ENCODE measurements at places on chromosomes 3 and 15.

DNA sequence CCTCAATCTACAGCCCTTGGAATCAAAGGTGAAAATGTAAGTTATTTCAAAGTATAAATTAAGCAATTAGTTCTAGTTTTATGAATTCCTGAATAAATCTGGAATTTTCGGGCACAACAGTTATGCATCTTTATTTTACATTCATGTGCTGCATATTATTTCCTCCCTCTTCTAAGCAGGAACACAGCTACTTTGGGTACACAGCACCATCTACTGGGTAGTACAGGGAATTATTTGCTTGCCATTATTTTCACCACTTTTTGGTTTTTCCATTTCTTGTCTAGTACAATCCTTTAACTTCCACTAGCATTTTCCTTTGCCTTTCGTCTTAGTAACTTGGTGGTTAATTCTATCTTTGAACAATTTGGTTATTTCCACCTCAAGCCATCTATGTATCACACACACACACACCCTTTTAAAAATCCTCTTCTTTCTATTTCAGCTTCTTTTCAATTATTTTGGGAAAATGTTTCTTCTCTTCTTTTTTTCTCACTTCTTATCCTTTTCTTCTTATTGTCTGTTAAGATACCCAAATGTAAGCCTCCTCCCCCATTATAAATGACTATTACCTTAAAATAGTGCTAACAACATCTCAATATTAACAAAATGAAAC lies 451.0 kb downstream of the MFSD1 start:
- no peak for DNase-seq

DNA sequence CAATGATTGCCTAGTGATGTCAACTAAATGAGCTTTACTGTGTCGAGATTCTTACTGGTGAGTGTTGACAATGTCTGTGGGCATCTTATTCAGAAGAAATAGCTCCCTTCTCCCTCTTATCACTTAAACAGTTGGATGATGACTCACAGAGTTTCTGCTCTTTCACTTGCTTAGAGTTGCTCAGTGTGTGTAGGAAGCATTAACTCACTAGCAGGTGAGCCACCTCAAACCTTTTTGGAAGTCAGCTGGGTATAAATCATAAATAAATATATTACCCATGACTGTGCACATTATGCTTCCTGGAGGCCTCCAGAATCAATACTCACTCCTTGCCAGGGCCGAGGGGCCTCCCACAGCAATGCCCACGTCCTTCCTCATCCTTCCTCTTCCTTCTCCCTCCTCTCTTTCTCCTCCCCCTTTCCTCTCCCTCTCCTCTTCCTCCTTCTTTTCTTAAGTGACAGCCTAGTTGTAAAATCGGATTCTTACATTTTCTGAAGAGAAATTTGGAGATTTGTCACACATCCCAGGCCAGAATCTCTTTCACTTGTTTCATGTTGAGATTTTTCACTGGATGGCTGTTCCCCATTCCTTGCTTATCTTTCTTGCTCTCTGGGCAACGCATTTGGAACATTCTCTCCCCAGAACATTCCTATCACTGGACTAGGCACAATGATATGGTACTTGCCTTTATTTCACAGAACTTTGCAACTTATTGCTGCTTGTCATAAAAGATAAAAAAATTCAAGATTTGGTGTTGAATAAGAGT lies 17.5 kb downstream of the SHC4 start:
- DNase-seq = no peak

- no peak for DNase-seq
These were observed 27.4 kb downstream of the ZXDC start for GRCh38 chr3:126448136-126448892.

DNA sequence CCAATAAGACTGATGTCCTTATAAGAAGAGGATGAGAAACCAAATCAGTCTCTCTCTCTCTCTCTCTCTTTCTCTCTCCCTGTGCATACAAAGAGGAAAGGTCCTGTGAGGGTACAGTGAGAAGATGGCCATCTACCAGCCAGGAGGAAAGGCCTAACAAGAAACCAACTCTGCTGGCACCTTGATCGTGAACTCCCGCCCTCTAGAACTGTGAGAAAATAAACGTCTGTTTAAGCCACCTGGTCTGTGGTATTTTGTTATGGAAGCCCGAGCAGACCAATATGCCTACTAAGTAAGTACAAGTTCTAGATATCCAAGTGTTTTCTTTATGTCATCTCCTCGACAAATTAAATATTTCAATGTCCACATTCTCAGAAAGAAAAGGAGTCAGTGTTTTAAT lies 44.9 kb upstream of the TMC3 start:
- DNase-seq = no peak

DNA sequence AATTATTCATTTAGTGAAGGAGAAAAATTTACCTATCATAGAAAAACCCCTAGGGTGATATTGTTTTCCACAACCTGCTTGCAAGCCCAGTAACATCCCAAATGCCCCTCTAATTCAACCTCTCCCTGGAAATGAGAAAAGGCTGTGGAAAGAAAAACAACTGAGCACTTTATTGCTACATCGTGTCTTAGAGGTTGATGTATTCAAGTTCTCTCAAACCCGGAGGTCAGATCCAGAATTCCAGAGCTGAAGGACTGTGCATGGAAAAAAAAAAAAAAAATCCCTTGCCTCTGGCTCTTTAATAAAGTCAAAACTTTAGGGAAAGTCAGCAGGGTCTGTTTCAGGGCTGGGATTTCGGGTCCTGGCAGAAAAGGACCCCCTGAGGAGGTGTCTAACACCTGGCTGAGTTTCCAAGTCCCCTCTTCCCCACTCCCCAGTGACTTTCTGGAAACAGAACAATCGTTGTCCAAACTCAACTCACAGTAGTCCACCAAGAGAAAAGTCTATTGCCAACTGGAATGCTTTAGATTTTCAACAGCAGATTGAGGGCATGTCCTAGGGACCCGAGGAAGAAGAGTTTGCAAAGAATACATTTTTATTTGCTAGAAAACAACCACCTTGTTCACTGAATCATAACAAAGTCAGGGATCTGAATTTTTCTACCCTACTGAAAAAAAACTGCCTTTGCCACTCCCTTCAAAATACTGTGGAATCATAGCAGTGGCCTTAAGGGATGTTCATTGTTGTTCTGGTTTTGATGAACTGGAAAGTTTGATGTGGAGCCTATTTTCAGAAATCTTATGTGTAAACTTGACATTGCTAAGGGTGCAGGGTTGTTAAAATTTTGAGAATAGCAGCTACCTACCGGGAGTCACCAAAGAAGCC lies 207.5 kb upstream of the ADAMTS9 start:
- no peak for DNase-seq

DNA sequence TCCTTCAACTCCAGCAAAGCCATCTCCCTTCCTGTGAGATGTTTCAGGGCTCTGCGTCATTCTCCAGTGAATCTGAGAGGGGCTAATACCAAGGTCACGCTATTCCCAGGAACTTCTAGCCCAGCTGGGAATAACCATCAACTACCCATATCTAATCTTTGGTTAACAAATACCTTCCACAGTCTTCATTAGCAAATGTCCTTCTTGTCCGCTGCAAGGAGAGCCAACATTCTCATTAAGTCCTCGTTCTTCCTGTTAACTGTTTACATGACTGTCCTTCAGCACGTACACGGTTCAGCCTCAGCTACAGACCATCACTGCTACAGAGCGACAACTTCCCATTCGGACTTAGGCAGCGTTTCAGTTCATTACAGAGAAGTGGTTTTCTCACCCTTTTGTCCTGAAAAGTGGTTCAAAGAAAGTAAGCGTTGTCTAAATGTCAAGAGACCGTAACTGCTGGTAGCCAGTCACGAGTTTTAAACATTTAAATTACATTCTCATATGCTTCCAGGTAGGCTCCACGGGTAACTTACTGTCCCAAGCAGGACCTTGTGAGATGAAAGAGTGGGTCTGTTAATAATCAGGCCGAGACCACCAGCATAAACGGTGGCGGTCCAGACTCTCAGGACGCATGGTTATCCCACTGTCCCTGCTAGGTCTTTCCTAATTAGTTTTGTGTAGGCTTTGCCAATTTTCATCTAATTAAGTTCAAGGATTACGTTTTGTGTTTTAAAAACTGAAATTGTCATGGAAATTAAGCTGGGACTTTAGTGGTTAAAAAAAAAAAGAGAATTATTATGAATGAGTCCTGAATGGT lies 63.8 kb downstream of the CHSY1 start:
- no peak for DNase-seq

- no peak for DNase-seq
These were observed 40.9 kb upstream of the GOLGA8J start for GRCh38 chr15:30041868-30042267.

DNA sequence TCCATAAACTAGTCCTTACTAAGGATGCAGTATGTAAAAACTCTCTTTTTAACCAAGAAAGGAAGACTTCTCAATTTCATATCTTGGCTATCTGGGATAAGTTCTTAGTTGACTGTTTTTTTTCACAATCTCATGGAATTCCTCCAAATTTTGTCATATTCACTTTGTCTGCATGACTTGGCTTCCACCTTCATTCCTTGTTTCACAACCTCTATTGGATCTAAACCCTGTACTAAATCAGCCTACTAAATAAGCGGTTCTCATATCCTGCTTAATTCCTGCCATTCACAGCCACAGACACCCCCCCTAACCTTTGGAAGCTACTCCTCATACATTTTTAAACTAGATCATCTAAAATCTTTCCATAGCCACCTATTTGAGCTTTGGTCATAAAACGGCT lies 370.6 kb upstream of the NAALADL2 start:
- no peak for DNase-seq

- no peak for DNase-seq
These were observed 58.3 kb upstream of the TFRC start for GRCh38 chr3:196140224-196140623.

DNA sequence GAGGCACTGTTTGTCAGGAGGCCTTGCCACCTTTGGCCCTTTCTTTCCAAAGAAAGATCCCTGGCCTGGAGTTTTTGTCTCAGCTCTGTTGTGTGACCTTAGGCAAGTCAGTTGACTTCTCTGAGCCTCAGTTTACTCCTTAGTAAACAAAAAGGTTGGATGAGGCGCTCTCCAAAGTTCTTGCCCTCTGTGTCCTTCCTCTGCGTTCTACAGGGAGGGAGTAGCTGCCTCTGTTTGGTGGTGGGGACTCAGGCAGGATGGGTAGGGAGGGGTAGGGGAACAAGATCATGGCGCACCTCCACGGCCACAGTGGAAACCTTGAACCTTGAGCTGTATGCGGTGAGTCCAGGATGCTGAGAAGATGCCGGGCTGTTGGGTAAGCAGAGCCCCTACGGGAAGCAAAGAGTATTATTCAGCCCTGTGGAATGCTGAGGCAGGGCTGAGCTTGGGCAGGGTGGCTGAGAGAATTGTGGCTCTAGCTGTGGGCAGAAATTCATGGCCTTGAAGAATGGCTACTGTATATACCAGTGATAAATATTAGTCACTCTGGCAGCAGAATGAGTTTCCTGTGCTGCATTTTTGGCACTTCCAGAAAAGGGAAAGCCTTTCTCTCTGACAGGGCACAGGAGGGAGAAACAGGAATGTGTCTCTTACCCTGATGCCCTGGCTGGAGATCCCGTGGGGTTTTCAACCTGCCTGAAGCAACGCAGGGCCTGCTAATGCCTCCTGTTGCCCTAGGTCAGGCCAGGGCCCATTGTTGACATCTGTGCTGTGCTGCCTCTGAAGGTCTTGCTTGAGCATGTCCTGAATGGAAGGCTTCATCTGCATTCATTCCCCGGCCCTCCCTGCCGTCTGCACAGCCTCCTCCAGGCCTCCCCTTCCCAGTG lies 39.9 kb downstream of the SMAD3 start:
- DNase-seq = no peak

DNA sequence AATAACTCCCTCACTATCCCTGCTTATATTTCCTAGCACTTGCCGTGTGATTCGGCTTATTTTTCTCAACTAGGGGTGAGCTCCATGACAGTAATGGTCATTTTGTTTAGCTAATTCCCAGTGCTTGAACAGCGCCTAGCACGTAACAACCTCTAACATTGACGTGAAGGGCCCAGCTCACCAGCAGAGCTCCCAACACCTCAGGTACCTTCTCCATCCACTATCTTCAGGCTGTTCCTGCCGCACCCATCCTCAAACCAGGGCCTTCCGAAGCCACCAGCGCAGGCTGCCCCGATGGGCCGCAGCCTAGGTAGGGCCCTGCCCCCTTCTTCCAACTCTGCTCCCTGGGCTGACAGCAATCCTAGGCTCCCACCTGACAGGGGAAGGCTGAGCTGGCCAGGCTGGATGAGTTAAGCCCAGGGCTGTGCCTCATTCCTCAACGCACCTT lies 751 bp upstream of the RPS17 start:
- DNase-seq = no peak

DNA sequence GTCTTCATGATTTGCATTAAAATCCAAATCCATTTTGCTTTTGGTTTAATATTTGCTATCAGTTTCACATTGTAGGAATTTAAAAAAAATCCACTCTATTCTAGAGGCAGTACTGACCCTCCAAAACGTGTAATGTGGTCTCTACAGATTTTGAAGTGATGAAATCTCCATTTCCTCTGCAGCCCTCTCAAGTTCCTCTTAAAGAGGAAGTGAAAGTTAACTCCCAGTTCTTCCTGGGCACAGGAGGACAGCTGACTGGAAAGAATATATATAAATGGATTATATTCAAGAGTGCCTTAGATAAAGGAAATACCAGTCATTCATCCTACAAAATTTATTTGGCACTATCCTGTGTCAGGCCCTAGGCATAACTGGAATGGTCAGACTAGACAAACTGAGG lies 83.5 kb upstream of the PLCL2 start:
- DNase-seq = no peak

GRCh38 chr15:100032358-100033085 lies 299.3 kb upstream of the LYSMD4 start:
- DNase-seq = no peak

DNA sequence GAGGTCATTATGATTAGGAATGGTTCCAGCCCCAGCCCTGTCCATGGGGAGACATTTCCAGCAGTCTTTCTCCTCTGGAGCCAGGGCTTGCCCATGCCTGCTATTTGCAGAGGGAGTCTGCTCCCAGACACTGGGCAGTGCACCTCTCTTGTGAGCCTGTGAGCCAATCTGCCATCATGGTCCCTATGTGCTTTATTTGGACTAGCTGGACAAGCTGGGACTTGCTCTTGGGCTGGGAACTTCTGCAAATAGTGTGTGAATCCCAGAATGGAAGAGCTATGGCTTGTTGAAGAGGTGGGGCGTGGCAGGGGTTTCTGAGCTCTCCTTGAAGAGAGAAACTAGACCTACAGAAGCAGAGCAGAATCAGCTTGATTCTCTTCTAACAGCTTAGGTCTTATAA lies 53.7 kb upstream of the KY start:
- DNase-seq = no peak

DNA sequence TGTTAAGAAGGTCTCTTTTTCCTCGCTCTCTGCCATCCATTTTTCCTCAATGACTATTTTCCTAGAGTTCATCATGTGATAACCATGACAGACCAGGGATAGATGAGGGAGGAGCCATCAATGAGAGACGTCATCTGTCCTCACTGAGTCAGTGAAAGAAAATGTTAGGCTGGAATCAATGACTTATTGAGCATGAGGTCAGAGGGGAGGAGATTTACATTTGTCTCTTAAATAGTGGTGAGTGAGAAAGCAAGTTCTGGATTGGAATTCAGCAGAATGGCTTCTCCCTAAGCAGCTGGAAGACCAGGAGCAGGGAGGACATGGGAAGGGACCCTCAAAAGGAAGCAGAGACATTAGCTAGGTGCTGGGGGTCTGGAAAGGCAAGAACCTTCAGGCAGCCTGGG lies 28.2 kb upstream of the USP3 start:
- DNase-seq = no peak

Measured in activated T-helper 1 cell treated with Interleukin-2 at 50 U/mL for 16 hours (primary cell).